HFFc6 (cell line): ENCODE measurements at places on chromosomes 7 and 10. TPM values are rescaled to one million over a fixed set of nuclear protein-coding genes. Genes with fewer than 3 reads are reported as not detected.

FKBP9 gene
- 231 and 279 TPM in 2 replicates for total RNA-seq

GIMAP2 gene
- total RNA-seq, result not detected in 3 replicates

GRCh38 chr7:127713758-127714157 is 61.8 kb downstream of the SND1 start:
- peaks cover 64% of the 10 kb centered on the region for H3K36me3 ChIP-seq
- H3K27me3 ChIP-seq, result no peaks in the 10 kb centered on the region
- no peak overlapping the region for H3K27ac ChIP-seq
- no peak overlapping the region for H3K4me3 ChIP-seq
- H3K4me1 ChIP-seq, result peaks cover 25% of the 10 kb centered on the region

- H3K27ac ChIP-seq, result no peak overlapping the region
- H3K27me3 ChIP-seq, result peaks cover 39% of the 10 kb centered on the region
- no peak overlapping the region; the same call in 1 of the 2 replicates for H3K4me3 ChIP-seq
- peaks cover 9% of the 10 kb centered on the region; the same call in 1 of the 2 replicates for H3K4me1 ChIP-seq
- DNase-seq, result no peak
These were observed 45.9 kb downstream of the RAMP3 start for GRCh38 chr7:45203459-45203858.

- H3K27ac ChIP-seq, result no peak overlapping the region
- no peaks in the 10 kb centered on the region for H3K36me3 ChIP-seq
- no peaks in the 10 kb centered on the region; the same call in 1 of the 2 replicates for H3K27me3 ChIP-seq
- DNase-seq, result no peak
- no peak overlapping the region for H3K4me3 ChIP-seq
- H3K4me1 ChIP-seq, result peaks cover 4% of the 10 kb centered on the region; the same call in 1 of the 2 replicates
These were observed 8.1 kb downstream of the ADAM8 start for GRCh38 chr10:133268532-133268931.
